ENCODE measurements at places on chromosomes 2 and 18.

DNA sequence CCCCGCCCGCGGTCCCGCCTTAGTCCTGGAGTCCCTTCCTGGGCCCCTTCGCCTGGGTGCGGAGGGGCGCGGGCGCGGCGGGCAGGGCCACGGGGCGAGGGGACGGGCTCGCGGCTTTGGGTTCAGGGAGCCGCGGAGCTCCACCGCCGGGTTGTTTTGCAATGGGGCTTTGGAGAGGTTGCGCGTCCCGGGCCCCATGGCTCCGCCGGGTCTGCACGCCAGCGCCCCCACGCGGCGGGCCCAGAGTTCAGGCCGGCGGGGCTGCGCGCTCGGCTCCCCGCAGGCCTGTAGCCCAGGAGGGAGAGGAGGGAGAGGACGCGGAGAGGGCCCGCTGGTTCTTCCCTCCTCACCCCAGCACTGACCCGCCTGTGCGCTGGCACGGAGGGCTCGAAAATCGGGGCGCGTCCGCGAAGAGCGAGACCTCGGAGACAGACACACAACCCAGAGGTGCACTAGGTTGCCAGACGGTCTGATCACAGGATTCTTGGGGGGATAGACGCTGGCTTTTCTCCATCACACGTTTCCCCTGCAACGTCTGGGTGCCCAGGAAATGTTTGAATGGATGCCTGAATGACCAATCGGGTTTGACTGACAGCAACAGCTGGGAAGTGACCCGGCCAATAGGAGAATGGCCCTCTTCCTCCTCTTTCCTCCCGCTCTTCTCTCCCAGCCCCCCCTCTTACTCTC, 4.9 kb upstream of the SIX2 start:
- DNase-seq: peak; percentile 87

- DNase-seq: peak; percentile 38
These were observed 117.9 kb upstream of the POU3F3 start for GRCh38 chr2:104736026-104736425.

DNA sequence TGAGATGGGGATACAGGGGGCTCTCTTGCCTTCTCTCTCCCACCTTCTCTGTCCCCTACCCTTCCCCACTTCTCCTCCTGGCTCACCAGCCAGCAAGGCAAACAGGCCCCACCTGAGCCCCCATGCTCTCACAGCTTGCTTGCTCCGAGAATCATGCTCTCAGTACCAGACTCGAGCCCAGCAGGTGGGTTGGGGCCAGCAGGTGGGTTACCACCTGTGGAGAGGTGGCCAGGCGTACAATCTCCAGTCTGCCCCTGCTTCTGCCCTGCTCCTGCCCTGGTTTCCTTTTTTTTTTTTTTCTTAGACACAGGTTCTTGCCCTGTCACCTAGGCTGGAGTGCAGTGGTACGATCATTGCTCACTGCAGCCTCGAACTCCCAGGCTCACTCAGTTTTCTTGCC, 214.5 kb downstream of the SH3RF3 start:
- DNase-seq: no peak

DNA sequence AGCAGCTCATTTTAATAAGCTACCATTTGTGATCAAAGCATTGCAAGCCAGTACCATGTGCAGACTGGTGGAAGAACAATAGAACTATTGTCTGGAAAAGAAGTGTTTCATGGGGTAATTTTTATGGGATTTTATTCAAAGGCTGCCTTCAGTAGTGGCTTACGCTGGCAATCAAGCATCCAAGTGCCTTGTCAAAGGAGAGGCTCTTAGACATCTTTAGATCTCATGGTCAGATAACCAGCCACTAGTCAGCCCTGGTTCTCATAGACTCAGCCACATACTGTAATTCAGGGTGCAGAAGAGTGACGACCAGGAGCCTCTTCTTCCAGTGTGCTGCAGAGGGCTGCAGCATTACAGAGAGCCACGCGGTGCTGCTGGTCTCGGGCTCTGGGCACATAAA, 98.5 kb upstream of the NOSTRIN start:
- peak; percentile 12 for DNase-seq

DNA sequence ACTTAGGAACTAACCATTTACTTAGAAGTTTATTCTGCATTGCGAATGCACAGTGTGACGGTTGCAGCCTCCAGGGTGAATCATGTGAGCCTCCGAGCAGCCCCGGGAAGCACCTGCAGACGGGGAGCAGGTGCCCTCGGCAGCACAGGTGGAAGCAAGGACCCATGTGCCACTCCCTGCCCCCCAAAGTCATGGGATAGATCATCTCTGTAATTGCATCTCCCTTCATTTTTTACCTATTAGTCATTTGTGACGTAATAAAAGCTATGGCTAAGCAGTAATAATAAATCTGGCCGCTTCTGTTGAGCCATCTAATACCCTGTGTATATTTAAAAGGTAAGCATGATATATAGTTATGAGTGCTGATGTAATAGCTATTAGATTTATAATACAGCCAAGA, 97.2 kb downstream of the PTGR3 start:
- no peak for DNase-seq

DNA sequence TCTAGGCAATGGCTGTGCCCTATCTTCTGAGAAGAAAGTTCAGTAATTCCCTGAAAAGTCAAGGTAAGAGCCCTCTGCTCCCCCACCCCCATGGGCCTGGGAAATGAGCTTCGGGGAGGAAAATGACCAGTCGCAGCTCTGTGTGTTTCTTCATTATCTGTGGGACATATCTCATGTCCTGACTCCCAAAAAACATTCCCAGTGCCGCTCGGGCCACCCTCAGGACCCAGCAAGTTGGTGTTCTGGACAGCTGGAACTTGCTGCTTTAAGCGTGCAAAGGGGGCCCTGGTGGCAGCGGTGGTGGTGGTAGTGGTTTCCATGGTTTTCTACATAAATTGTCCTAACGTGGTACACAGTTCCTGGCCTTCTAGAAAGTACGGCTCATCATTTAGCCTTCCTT, 17.2 kb upstream of the PRLH start:
- DNase-seq: no peak

All from urothelium cell line (cell line).